ENCODE measurements at places on chromosomes 6 and 20.

DNA sequence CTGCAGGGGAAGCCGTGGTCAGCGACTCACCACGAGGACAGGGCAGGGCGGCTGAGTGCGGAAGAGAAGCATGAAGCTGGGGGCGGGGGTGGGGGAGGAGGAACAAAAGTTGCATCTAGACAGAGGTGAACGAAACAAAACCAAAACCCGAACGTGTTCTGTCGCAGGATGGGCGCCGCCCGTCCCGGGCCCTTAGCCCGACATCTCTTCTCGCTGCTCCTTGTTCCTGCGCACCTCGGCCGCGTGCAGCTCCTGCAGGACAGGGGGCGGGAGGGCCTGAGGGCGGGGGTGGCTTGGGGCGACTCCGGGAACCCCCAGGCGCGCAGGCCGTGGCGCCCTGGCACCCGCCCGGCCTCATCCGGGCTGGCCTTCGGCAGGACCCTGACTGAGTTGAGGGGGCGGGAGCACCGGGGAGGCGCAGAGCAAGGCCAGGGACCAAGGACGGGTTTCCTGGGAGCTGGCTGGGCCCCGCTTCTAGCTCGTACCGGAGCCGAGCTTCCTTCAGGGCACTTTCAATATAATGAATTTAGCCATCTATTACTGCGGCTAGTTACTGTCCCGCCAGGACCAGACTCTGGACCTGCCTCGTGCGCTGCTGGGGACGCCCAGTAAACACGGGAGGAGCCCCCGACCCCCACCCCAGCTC lies 12.0 kb downstream of the STMN3 start:
- DNase-seq = peak; percentile 62

DNA sequence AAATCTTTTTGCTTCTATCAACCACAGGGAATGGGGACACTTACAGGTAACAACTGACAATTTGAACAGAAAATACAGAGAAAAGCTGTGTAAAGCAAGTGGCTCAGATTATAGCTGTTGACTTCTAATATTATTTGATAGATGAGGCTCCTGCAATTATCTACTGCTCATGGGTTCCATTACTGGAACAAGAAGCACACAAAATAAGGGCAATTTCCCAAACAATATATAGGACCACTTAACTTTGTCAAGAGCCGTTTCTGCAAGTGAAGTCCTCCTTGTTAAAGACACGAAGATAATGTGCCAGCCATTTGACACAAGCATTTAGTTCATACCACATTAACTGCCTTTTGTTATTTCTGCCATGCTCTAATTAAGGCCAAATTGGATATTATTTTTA lies 315.5 kb upstream of the ARID1B start:
- no peak for DNase-seq

DNA sequence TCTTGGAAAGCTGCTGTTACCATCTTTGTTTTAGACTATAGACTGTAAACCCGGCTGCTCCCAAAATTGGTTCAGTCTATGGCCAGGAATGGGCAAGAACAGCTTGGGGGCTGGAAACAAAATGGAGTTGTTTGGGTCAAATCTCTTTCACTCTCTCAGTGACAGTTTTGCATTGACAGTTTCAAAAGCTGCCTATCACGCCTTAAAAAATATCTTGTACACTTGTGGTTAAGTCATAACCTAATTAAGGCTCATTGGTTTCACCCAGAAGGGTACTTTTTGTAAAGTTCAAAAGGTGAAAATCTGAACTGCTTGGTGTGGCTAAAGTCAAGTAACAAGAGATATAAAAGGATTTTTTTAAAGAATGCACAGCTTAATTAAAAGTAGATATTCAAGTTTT lies 76.1 kb upstream of the PRL start:
- DNase-seq = no peak

GRCh38 chr6:107877968-107878367 lies 53.9 kb upstream of the SCML4 start:
- DNase-seq = no peak

- peak; percentile 81 for DNase-seq
These were observed 50.8 kb downstream of the SNX9 start for GRCh38 chr6:157873735-157874344.

GRCh38 chr6:105892577-105893262 lies 193.4 kb upstream of the PRDM1 start:
- peak; percentile 14 for DNase-seq

DNA sequence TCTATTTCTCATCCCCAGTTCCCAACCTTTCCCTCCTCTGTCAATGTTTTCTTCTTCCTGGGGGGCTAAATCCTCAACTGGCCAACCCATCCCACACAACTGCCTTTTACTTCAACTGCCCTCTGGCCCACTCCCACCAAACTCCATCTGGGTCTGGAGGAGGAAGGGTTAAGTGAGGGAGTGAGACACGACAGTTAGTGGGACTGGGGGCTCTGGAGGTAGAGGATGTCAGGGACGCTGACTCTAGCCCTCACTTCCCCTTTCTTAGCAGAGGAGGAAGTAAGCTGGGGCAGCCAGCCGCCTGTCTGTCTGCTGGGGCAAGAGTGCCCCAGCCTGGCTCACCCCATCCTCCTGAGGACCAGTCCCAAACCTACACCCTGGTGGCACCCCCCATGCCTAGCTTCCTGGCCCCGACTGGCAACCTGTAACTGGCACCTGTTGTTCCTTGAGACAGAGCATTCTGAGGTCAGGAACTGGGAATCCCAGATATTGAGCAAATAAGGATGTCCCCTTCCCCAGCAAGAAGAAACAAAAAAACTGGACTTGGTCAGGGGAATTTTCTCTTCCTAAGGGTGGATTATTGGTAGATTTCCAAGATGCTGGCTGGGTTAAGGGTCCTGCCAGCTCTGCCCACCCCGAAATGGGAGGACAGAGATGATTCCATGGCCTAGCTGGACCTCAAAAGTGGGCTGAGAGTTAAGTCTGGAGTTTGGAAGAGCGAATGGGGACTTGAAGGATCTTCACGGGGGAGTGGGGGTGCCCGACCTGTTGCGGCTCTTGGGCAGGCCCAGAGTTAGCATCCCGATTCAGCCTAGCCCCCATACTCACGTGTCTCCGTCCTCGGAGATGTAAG lies 971 bp downstream of the NFKBIE start:
- peak; percentile 63 for DNase-seq

GRCh38 chr6:157763129-157763903 lies 59.7 kb upstream of the SNX9 start:
- DNase-seq = no peak

DNA sequence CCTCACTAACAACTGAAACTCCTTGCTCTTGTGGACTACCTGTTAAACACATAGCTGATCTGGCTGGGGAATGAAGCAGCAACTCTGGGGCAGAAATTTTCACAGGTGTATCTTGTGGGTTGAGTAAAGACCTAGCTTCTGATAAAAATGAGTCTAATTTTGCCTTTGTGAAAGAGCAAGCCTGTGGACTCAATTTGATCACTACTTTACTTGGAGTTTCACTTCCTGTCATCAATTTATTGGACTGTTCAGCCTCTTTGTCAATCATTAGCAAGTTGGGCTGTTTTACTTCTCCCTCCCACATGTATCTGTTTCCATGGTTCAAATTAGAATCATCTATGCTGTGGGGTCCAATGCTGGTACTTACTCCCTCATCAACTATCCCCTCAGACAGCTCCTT lies 29.6 kb upstream of the CRIP3 start:
- DNase-seq = no peak

DNA sequence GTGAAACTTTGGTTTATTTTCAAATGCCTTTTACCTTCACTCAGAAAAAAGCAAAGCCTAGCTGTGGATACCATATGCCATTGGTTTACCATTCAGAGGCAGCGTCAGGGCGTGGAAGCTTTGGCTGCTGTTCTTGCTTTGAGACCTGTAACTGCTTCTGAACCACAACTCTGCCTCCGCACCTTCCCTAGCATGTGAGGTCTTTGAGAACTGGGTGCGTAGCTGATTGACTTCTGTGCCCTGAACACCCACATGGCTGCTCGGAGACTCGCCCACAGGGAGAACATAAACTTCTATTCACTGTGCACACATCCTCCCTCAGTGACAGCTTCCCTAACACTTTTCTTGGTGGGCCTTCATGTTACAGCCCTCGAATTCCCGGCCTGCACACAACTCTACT lies 11.2 kb upstream of the CLDN20 start:
- DNase-seq = no peak

DNA sequence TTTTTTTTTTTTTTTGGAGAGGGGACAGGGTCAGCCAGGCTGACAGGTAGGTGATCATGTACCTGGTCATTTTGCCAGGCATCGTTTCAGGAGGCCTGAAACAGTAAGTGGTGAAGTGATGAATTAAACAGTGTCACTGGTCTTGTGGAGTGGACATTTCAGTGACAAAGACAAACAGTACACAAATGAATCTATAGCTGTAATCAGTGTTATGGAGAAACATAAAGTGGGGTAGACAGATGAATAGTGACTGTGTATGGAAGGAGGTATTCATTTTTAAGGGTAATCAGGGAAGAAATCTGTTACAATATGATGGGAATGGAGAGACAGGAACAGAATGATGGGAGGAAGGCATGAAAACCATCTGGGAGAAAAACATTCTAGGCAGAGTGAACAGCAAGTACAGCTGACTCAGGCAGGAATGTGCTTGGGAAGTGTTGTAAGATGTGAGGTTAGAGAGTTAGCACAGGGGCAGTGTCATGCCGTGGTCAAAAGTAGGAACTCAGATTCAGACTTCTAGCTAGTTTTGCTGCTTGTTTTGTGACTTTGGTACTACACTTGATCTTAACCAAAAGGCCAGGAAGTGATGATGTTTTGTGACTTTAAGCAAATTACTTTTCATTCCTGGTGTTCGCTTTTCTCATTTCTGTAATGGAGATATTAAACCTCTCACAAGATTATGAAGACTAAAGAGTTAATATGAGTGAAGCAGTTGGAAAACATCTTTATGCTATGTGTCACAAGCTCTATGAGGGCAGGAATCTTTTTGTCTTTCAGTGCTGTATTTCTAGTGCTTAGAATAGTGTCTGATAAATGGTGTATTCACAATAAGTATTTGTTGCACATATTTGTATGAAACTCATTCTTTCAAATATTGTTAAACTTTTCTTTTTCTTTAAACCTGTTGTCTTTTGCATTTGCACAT lies 43.4 kb downstream of the QKI start:
- peak; percentile 24 for DNase-seq

GRCh38 chr6:159604443-159604956 lies 88.5 kb downstream of the SOD2 start:
- no peak for DNase-seq

GRCh38 chr6:16043171-16044135 lies 85.4 kb upstream of the MYLIP start:
- no peak for DNase-seq

DNA sequence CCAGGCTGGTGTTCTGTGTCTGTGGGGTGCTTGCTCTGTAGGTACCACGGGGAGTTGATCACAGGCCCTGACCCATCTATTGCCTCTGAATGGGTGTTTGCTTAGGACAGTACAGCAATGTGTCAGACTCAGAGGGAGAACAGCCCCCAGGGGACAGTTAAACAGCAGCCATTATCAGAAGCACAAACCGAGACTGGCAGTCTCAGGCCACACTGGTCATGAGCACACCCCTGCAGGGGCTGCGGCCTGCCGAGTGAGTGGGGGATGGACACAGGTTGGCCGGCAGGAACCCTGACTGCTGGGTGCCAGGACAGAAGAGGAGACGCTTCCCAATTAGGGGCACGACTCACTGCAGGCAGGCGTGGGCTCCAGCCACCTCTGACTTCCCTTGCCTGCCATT lies 395.6 kb downstream of the CDH4 start:
- no peak for DNase-seq

Measured in CD4-positive, alpha-beta T cell treated with Interleukin-21 for 1 hour (primary cell).